NCI-H510A treated with DMSO at 0.1 percent for 48 hours (cell line): ENCODE measurements at places on chromosomes 1 and 21.

- DNase-seq, result peak; percentile 93
These were observed 43.1 kb downstream of the RASSF5 start for GRCh38 chr1:206550446-206550845.

DNA sequence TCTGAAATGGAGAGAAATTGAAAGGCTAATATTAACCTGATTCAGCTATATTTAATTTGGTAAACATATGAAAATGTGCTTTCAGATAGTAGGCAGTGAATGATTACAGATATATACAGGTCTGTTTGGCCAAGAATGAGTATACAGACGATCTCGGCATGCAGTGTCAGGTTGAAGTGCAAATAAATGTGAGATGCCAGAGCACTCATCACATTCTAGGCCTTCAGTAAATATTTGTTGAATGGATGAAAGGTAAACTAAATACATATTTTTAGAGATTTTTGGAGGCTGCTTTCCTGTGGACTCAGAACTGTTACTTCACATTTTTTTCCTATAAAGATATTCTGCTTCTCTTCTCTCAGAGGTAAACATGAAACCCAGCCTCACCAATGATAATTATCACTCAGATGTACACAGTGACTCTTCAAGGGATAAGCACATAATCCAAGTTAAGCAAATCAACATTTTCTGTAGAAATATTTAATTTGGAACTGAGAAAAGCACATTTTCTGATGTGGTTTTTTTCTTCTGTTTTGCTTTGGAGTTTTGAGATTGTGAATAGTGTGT lies 702.9 kb downstream of the BRINP3 start:
- DNase-seq, result no peak

GRCh38 chr1:205925736-205926135 lies 17.5 kb downstream of the SLC26A9 start:
- DNase-seq, result no peak

- DNase-seq, result no peak
These were observed 114.7 kb downstream of the GRIK3 start for GRCh38 chr1:36919491-36920145.

- DNase-seq, result peak; percentile 58
These were observed 30.4 kb upstream of the CNTN2 start for GRCh38 chr1:205012391-205013140.

DNA sequence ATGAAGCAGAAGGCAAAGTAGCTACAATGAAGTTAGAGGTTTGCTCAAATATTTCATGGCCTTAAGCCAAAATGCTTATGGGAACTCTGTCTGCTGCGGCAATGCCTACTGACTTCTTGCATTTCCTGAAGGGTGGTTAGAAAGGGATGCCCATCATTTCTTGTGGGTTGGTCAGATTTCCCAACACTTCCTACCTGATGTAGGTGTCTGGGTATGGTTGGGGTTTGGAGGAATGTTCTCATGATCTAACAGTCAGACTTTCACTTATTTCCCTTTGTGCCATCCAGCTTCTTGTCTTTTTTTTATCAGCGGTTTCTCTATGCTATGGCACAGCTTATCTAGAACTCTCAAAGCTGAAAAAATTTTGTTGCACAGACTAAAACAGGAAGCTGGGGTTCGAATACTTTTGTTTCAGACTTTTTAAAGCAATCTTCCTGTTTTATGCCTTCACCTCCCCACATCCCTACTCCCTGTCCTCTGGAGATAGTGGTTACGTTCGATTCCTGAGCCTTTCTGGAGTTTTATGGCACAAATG lies 307.7 kb downstream of the USP25 start:
- DNase-seq, result no peak

- DNase-seq, result no peak
These were observed 79.6 kb downstream of the ST3GAL3 start for GRCh38 chr1:43786960-43787359.

GRCh38 chr1:96329121-96329520 lies 392.5 kb upstream of the PTBP2 start:
- DNase-seq, result no peak

GRCh38 chr1:172254521-172255222 lies 165.8 kb upstream of the C1orf105 start:
- DNase-seq, result no peak

GRCh38 chr1:86150553-86151055 lies 6.0 kb downstream of the COL24A1 start:
- no peak for DNase-seq

DNA sequence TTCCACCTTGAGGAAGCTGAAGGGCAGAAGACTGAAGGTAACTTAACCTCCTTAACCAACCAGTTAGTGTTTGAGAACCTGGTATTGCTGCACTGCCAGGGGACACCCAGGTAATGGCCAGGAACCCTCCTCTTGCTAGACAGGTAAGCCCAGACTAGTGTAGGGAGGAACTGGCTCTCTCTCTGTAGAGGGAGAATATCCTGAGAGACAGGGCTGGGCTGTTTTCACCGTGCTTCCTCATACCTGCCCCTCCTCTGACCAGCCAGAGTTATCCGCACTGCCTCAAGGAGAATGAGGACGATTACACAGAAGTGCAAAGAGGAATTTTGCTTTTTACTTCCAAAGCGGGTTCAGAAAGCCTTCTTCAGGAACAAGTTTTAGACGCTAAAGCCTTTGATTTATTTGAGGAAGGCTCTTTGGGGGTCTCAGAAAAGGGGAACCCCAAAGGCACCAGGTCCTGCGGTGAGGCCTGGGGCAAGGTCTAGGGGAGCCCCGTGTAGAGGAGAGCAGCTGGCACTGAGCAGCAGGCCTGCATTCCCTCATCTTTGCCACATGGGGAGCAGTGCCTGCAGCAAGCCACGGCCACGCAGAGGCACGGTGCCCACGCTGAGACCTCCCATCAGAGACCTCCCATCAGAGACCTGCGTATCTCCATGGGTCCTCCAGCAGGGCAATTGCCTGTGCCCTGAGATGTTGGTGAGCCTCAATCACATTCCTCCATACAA lies 13.5 kb downstream of the GNG4 start:
- no peak for DNase-seq

DNA sequence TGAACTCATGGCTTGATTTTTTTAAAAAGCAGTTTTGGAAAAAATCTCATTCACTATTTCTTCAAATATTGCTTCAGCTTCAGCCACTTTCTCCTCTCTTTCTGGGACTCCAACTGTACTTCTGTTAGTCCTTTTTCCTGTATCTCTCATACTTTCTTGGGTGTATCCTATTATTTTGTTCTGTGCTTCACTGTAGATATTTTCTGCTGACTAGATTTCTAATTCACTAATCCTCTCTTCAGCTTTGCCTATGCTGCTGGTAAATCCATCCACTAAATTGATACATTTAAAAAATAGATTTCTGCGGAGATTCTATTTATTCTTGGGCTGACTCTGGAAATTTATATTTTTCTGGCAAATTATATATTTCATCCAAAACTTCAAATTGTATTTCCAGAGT lies 4.9 kb upstream of the KCNE2 start:
- DNase-seq, result no peak

GRCh38 chr1:47325528-47325927 lies 8.1 kb upstream of the CMPK1 start:
- peak; percentile 72 for DNase-seq

GRCh38 chr21:44630440-44630839 lies 3.5 kb downstream of the KRTAP10-9 start:
- no peak for DNase-seq

- no peak for DNase-seq
These were observed 447.6 kb upstream of the B3GALT2 start for GRCh38 chr1:193633991-193634390.

- no peak for DNase-seq
These were observed 32.1 kb upstream of the ST6GALNAC5 start for GRCh38 chr1:76835203-76835602.

- DNase-seq, result peak; percentile 30
These were observed 35.6 kb downstream of the STUM start for GRCh38 chr1:226584164-226584563.

GRCh38 chr1:164785841-164786534 lies 227.0 kb downstream of the PBX1 start:
- no peak for DNase-seq

- no peak for DNase-seq
These were observed 17.0 kb downstream of the SLC25A24 start for GRCh38 chr1:108182959-108183700.

DNA sequence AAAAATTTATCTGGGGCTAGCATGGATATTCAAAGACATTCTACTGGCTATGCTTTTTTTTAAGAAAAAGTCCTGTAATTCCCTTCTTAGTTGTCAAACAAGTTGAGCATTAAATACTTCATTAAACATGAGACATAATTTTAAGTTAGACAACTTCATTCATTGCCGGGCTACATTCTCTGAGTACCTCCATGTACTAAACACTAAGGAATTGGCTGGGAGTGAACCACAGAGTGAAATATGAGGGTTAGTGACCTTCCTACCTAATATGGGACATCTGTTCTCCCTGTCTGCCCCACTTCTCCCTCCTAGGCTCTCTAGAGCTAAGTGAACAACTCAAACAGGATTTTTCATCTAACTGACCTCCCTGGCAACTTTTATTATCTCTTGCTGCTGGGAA lies 370.4 kb downstream of the VAV3 start:
- no peak for DNase-seq

- DNase-seq, result no peak
These were observed 174.8 kb downstream of the NTNG1 start for GRCh38 chr1:107315652-107316051.

DNA sequence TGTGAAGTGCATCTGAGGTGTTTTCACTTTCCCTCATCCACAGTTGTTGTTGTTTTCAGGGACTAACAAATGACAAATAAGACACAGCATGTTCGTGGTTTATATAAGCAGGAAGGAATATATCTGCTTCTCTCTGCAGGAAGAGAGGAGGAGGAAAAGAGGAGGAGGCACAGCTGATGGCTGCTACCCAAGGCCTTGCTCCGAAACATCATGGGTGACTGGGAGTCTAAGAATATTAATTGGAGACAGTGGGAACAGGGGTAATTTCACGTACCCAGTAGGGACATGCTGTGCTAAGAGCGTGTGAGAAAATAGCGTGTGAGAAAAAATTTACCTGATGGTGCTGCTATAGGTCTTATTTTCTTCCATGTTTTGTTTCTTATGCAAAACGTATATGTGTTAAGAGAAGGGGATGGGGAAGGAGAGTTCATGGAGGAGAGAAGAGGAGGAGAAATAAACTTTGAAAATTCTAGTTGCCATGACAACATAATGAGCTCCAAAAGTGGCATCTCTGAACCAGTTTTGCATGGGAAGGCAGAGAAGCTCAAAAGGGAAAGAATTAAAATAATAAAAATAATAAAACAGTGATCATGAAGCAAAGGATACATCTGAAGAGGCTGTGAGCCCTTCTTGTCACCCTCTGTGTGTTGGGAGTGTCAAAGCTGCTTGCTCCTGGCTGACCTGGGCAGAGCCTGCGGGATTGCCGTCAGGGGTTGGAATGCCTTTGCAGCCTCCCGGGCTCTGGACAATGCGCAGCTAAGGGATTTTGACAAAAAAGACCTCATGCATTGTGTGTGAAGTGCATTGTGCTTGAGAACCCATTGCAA lies 192.0 kb downstream of the CACNA1E start:
- no peak for DNase-seq

DNA sequence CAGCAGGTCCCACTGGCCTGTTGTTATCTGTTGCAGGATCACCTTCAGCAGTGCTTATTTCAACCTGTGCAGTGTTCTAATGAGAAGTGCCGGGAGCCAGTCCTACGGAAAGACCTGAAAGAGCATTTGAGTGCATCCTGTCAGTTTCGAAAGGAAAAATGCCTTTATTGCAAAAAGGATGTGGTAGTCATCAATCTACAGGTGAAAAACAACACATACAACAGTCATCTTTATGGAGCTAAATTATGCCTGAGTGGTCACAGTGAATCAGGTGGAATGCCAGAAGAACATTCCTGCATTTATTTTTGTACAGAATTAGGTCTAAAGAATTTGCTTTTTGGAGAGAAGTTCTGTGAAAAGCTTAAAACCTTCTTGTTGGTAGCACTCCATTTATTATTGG lies 33.2 kb downstream of the TRAF5 start:
- no peak for DNase-seq
